ENCODE measurements at places on chromosomes 4 and X.
A peak's percentile ranks its signal among the peaks of the same experiment; 100 is the strongest.

- no peak for DNase-seq
These were observed 106.2 kb downstream of the ALPK1 start for GRCh38 chr4:112403101-112403945.

DNA sequence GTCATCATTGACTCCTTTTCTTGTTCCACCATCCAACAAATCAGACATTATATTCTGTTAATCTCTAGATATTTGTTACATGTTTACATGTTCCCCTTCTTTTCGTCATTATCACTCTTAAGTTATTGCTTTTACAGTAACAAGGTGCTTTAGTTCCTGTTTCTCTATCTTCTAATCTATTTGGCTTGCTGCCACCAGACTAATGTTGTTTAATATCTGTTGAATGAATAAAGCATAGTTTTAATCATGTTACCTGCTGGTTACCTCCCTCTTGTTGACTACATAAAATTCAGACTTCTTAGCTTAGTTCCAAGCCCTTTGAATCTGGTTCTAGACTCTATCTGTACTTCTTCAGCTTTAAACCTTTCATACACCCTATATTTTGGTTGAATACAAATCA is 129.8 kb upstream of the TRIM2 start:
- no peak for DNase-seq

DNA sequence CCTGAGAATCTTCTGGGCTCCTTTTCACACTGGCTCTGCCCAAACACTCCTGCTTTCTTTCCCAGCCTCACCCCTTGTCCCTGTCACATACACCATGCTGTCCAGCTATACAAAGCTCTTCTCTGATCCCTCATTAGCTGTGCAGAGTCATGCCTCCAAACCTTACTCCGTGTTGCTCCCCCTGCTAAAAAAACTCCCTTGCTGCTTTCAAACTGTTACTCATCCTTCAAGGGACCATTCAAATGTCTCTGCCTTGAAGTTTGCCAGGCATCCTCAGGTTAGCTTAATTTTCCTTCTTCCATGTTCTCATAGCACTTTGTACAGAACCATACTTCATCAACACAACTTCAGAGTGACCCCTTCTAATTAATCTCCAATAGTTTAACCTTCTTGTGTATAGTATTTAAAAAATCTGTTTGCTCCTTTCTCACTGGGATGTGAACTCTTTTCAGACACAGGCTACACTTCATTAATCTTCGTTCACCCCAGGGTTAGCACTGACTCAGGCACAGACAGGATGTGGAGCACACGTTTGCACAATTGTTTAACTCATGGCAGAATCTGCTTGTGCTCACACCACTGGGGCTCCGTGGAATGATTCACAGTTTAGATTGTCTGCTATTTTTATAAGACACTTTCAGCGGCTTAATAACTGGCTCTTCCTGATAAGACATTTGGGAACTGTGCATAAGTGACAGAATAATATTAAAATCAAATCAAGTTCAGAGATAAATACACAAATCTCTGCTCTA is 21.4 kb upstream of the SEL1L3 start:
- no peak for DNase-seq

- no peak for DNase-seq
These were observed 1.0 kb downstream of the GAB3 start for GRCh38 chrX:154749856-154750255.

- DNase-seq: no peak
These were observed 26.8 kb upstream of the PPP2R2C start for GRCh38 chr4:6499238-6499600.

GRCh38 chrX:1351981-1352714 is 15.6 kb downstream of the IL3RA start:
- DNase-seq: peak; percentile 70

DNA sequence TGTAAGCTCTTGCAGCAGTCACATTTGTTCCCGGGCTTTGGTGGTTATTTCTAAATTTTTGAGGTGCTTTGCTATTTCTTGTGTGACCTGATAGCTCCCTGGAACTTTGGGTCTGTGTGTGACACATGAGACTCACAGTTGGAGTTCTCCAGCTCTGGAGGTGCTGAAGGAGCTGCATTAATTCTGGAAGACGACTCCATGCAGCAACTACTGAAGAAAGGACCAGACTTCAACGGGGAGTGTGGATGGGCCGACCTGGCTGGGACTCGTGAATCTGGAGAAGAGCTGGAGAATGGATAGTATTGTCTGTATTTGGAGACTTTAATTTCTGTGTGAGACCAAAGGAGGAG is 1.5 kb downstream of the MRFAP1 start:
- DNase-seq: no peak

DNA sequence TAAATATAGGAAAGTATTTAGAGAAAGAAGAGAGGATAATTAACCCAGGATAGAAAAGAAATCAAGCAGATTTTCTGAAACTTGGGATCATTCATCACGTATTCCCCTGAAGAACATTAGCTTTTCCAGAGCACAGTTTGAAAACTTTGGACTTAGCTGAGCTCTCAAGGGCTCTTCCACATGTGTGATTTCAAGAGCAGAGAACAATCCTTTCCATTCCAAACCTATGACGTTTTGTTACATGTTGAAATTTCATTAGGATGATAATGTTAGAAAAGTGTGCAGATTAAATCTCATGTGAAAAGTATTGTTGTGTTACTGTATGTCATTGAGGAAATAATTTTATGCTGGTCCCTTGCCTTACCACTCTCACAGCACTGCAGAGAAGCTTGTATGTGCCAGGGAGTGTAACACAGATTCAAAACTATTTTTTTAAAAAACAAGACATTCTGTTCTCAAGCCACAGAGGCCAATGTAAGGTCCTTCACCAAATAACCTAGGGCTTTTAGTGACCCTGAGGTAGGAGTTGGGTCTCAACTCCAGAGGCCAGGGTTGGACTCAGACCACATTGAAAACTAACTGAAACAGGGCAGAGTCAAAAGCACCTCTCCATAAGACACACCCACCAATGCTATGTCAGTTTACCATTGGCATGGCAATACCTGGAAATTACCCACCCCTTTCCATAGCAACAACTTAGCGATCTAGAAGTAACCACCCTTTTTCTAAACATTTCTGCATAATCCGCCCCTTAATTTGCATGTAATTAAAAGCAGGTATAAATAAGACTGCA is 141.3 kb downstream of the ANXA5 start:
- DNase-seq: no peak

DNA sequence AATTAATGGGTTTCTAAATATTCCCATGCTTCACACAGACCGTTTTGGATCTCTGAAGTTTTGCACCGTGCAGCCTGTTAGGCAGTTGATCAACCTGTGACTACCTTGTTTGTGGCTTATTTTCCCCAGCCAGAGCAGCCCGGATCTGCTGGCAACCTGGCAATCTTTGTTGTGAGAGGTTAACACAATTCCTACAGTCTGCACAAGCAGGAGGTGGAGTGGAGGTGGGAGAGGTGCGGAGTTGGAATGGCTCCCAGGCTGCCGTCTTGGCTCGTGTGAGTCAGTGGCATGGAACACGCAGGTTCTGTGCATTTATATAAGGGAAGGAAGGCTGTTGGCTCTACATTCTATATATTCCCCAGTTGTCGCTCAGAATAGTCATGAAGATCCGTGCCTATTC is 70.9 kb upstream of the STOX2 start:
- DNase-seq: no peak

DNA sequence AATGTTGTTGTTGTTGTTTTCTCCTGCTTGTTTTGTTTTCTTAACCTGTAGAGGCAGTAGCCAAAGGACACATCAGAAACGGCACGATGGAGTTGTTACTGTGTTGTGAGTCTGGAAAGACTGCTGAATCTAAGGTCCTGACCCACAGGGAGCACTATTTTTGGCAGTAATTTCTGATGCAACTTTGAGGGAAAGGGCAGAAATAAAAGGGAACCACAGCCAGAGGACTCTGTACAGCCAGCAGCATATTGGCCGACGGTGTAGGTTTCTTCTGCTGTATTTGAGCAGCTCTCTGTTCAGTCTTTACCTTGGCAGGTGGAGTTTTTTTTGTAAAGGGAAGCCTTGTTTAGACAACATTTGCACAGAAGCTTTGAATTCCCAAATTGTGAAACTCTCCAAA is 203.0 kb upstream of the GPR101 start:
- DNase-seq: no peak

DNA sequence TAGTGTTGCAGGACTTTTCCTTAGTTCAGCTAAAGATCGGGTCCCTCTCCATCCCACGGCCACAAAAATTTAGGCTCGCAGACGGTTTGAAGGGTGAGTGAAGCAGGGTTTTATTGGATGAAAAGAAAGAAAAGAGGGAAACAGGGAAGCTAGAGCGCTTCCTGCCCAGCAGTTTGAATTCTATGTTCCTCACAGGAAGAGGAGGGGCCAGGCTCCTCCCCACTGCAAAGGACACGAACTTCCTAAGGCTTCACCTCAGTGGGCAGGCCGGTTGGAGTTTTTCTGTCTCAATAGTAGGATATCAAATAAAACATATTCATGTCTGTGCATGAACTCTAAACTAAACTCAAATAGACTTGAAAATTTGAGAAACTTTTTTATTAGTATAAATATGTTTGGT is 27.4 kb downstream of the DAPP1 start:
- no peak for DNase-seq

DNA sequence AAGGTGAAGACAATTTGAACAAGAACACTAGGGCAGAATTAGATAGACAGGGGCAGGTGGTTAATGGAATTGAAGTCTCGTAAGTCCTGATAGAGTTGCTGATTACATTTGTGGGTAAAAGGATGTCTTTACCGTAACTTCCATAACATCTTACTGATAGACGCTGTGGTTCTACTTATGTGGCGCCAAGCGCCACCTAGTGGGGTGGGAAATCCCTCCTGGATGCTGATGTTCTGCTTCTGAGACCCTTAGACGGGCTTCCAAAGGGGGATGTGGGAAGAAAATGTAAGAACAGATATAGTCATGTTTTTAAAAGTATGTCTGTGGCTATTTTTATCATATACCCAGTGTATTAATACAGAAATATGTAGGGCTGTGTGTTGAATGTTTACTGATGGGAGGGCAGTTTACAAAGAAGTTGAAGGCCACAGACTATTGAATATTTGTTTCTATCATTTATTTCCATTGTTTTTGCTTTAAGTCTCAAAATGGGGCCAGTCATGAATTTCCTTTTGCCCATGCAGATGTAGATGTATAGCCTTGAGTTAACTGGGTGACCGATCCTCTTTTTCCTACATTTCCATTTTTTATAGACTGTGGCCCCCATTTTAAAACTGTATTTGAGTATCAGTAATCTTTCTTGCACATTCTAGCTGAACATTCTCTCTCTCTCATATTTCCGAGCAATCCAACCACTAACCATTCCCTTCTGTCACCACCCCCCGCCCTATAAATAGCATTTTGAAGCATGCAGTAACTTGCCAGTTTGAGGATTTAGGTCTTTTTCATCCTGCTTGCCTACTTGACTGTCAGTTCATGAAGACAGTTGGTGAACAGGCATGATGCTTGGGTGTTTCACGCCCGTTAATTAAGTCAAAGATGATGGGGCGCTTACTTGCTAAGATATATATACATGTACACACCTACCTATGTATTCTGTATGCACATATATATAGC is 12.1 kb upstream of the TLR8 start:
- no peak for DNase-seq

- no peak for DNase-seq
These were observed 130.3 kb downstream of the DHRSX start for GRCh38 chrX:2370456-2370855.

DNA sequence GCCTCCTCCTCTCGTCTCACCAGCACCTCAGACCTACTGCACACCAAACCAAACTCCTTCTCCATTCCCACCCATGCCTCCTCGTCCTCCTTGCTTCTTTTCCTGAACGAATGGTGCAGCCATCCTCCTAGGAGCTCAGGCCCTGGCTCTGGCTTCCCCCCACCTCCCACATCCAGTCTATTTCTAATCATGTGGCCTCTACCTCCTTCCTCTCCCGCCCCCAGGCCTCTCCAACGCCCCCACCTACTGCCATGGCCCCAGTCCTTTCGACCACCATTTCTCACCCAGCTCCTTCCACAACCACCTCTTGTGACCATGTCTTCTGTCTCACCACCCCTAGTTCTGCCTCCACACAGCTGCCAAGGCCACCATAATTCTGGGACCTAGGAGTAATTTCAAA is 127.1 kb downstream of the PJA1 start:
- DNase-seq: no peak

DNA sequence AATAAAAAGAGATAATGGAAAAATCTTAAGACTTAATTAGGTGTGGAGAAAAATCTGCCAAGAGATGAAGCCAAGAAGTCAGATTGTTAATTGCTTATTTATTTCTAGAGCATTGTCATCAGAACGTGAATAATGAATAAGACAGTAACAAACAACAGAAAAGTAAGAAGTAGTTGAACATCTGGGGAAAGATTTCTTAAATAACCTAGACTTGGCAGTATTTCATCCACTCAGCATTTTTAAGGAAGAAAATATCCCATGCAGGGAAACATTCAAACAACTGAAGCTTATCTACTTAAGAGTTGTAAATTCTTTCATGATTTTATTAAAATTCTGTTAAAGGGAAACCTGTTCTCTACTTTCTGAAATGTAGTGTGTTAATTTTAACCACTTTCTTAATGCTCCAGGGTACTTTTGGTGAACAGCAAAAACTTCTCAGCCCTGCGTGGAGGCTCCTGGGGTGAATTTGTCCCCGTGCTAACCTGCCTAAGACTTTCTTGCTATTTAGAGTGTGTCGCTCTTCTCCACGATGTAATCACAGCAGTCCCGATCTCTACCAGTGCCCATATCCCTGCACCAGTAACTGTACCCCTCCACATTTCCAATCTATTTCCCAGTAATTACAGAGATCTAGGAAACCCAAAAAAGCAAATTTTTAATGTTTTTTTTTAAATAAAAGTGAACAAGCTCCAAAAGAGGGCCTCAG is 124.6 kb downstream of the CORIN start:
- no peak for DNase-seq

DNA sequence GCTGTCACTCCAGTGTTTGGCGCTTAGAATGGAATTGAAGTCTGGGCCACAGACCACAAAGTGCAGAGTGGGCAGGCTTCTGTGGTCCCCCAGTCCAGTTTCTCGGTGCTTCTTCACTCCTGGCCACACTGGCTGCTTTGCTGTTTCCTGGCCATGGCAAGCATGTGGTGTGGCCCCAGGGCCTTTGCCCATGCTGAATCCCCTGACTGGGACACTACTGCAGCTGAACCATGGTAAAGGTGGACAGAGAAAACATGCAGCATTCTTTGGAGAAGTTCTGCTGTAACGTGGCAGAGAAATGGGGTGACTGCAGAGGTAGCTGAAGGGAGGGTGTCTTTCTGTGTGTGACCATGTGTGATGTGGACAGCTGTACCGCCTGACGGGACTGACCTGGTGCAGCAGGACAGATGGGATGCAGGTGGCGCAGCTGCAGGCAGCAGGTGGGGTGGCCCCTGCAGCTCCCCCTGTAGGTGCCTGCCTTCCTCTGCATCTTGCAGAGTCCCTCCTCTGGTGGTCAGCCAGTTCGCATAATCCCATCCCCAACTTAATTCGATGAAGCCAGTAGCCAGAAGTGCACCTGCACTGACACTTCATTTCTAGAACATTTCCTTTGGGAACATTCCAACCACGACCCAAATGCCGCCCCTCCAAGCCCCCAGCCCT is 13.2 kb upstream of the S100P start:
- peak; percentile 22 for DNase-seq

- no peak for DNase-seq
These were observed 32.7 kb upstream of the MAGED1 start for GRCh38 chrX:51860679-51861078.

GRCh38 chr4:108829966-108830492 is 67.2 kb upstream of the ETNPPL start:
- DNase-seq: no peak

GRCh38 chr4:3781997-3782930 is 16.1 kb downstream of the ADRA2C start:
- DNase-seq: no peak

GRCh38 chr4:137861682-137862081 is 329.4 kb upstream of the PCDH18 start:
- DNase-seq: no peak

GRCh38 chr4:110106931-110107296 is 91.5 kb downstream of the ELOVL6 start:
- no peak for DNase-seq

Measured in aorta (tissue), 5 donors.